Vagina (tissue), 2 donors: ENCODE measurements at places on chromosomes 7 and 10.
A peak's percentile ranks its signal among the peaks of the same experiment; 100 is the strongest.

GRCh38 chr10:61354401-61354975 lies 98.7 kb downstream of the TMEM26 start:
- no peak for DNase-seq
- H3K4me3 ChIP-seq: no peak overlapping the region
- H3K27me3 ChIP-seq: no peaks in the 10 kb centered on the region
- no peak overlapping the region for H3K27ac ChIP-seq
- no peaks in the 10 kb centered on the region for H3K36me3 ChIP-seq
- no peaks in the 10 kb centered on the region for H3K4me1 ChIP-seq

DNA sequence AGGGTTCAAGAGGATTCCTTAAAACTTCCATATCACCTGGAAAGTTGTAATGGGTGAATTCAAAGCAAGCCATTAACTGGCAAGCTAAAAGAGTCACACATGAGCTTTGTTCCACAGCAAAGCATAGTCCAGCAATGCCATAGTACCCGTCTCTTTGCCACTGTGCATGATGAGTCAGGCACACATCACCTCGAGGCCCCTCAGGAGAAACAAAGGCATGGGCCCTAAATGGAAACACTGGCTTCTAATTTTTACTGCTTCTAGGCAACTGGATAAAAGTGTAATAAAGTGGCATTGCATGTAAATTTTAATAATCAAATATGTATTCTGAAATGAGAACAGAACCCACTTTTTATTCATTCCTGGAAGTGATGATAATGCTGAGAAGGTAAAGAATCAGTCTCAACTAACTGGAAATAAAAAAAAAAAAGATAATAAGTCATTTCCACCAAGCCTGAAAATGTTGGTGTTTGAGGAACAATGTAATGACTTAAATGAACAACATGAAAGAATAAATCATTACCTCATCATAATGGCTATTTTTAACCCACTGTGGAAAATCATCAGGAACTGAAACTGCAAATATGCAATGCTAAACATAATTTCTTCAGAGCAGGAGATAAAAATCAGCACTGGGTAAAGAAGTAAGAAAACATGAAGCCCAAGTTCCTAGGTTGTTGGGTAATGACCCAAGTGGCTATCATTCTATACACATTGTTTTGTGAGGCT lies 104.9 kb downstream of the CDK6 start:
- no peak overlapping the region for H3K27ac ChIP-seq
- H3K36me3 ChIP-seq: no peaks in the 10 kb centered on the region

GRCh38 chr7:108421720-108422331 lies 34.4 kb downstream of the NRCAM start:
- H3K4me3 ChIP-seq: no peak overlapping the region
- H3K4me1 ChIP-seq: no peaks in the 10 kb centered on the region
- H3K27ac ChIP-seq: no peak overlapping the region
- H3K36me3 ChIP-seq: no peaks in the 10 kb centered on the region
- H3K27me3 ChIP-seq: no peaks in the 10 kb centered on the region
- DNase-seq: no peak

DNA sequence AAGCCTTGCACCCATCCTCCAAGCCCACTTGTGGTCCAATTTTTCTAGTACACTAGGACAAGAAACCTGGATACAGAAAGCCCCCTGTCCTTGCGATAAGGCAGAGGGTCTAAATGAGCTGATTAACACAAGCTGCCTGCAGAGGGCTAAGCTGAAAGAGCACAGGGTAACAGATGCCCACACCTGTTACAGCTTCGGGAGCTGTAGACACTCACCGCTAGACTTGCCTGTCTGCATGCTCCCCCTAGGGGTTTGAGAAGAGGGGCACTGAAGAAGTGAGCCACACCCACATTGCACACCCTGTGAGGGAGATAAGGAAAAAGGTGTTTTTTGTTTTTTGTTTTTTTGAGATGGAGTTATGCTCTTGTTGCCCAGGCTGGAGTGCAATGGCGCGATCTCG lies 386.5 kb upstream of the AUTS2 start:
- no peak for DNase-seq
- no peaks in the 10 kb centered on the region for H3K27me3 ChIP-seq
- no peaks in the 10 kb centered on the region for H3K36me3 ChIP-seq

DNA sequence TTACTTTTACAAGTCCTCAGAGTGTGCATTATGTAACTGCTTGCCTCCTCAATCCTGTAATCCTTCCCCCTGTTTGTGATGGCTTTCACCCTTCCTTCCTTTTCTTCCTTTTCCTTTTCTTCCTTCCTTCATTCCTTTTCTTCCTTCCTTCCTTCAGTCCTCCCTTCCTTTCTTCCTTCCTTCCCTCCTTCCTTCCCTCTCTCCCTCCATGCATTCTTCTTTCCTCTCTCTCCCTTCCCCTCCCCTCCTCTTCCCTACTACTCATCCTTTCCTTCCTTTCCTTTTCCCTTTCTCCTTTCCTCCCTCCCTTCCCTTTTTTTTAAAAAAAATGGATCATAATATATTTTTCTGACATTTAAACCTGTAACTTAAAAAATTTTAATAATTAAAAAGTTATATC lies 22.2 kb upstream of the ABCA13 start:
- H3K36me3 ChIP-seq: no peaks in the 10 kb centered on the region
- no peak overlapping the region for H3K27ac ChIP-seq
- no peak overlapping the region for H3K4me3 ChIP-seq

GRCh38 chr7:76220185-76221057 lies 18.7 kb downstream of the SRRM3 start:
- no peaks in the 10 kb centered on the region for H3K36me3 ChIP-seq
- H3K27ac ChIP-seq: no peak overlapping the region
- no peaks in the 10 kb centered on the region for H3K4me1 ChIP-seq
- H3K27me3 ChIP-seq: no peaks in the 10 kb centered on the region

GRCh38 chr7:28808796-28809533 lies 149.2 kb downstream of the TRIL start:
- H3K27ac ChIP-seq: no peak overlapping the region
- H3K36me3 ChIP-seq: no peaks in the 10 kb centered on the region
- no peaks in the 10 kb centered on the region for H3K27me3 ChIP-seq
- H3K4me1 ChIP-seq: no peaks in the 10 kb centered on the region
- H3K4me3 ChIP-seq: no peak overlapping the region
- no peak for DNase-seq

DNA sequence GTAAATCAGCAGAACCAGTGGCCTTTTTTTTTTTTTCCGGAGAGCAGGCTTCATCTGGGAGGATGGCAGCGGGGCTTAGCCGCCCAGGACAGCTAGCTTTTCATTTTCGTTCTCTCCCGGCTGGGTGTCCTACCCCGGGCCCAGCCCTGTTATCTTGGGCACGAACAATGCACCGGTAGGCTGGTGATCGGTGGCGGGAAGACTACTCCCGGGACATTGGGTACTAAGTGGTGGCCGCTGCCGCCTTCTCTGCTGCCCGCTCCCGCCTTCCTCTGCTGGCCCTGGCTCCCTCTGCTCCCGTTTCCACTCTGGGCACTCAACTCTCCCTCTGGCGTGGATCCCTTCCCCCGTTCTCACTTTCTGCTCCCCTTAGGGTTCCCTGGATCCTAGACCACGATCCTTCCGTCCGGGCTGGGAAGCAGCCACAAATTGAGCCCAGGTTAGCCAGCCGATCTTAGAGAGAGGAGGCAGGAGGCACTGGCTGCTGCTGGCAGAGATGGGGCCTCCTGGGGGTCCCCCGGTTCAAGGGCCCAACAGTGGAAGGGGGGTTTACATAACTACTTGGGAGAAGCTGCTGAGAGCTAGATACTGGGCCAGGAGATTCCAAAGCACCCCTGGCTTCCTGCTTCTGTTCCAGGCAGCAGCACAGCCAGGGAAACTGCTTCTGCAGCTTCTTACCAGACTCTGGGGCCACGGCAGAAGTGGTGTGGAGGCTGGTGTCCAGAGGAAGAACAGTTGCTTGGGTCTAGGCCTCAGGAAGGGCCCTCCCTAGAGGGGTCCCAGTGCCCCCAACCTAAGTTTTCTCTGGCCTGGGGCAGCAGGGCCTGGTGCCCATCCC lies 1.8 kb downstream of the TLX1 start:
- peaks cover 29% of the 10 kb centered on the region for H3K4me1 ChIP-seq
- peaks cover 17% of the 10 kb centered on the region for H3K27me3 ChIP-seq
- H3K36me3 ChIP-seq: no peaks in the 10 kb centered on the region
- H3K4me3 ChIP-seq: no peak overlapping the region
- DNase-seq: peak; percentile 95

- DNase-seq: no peak
- peak overlapping the region; percentile 59 for H3K27ac ChIP-seq
- peaks cover 7% of the 10 kb centered on the region for H3K4me1 ChIP-seq
- no peaks in the 10 kb centered on the region for H3K36me3 ChIP-seq
Observed at GRCh38 chr7:3922175-3922635, 621.2 kb downstream of the SDK1 start.

- H3K4me3 ChIP-seq: no peak overlapping the region
- H3K27me3 ChIP-seq: no peaks in the 10 kb centered on the region
- H3K27ac ChIP-seq: no peak overlapping the region
Observed at GRCh38 chr10:13643016-13643415, 56.3 kb downstream of the PRPF18 start.

- no peaks in the 10 kb centered on the region for H3K36me3 ChIP-seq
- H3K27me3 ChIP-seq: no peaks in the 10 kb centered on the region
- DNase-seq: no peak
- H3K4me1 ChIP-seq: no peaks in the 10 kb centered on the region
Observed at GRCh38 chr7:117489911-117490310, 10.1 kb downstream of the CFTR start.

DNA sequence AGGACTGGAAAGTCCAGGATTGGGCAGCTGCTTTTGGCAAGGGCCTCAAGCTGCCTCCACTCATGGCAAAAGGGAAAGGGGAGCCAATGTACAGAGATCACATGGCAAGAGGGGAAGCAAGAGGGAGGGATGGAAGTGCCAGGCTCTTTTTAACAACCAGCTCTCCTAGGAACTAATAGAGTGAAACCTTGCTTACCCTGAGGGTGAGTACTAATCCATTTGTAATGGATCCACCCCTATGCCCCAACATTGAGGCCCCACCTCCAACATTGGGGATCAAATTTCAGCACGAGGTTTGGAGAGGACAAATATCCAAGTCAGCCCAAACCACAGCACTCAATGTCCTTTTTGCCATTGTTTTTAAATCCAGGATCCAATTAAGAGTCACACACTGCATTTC lies 12.5 kb downstream of the HABP2 start:
- no peaks in the 10 kb centered on the region for H3K27me3 ChIP-seq
- no peaks in the 10 kb centered on the region for H3K4me1 ChIP-seq
- no peak for DNase-seq
- H3K36me3 ChIP-seq: no peaks in the 10 kb centered on the region

DNA sequence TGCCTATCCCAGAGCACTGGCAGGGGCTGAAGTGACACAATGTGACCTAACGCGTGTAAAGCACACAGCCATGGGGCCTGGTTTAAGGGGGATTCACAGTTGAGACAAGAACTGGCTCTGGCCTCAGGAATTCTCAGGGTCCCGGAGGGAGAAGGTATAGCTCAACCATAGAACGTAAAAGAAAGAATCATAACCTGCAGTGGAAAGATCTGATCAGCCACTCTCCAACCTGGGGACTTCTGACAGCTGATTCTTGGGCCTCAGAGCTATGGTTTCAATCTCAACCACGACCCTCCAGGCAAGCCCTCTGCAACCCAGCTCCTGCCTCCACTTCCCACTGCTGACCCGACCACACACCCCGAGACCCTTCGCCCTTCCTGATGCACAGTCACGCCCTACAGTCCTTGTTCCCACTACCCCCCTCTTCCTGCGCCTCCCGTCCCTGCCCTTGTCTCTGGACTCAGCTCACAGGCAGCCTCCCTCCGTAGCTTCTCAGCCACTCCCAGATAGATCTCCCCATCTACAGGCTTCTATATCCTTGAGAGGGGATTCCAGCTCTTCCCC lies 245.2 kb downstream of the BUB3 start:
- DNase-seq: peak; percentile 31
- no peaks in the 10 kb centered on the region for H3K4me1 ChIP-seq
- no peak overlapping the region for H3K4me3 ChIP-seq
- no peak overlapping the region for H3K27ac ChIP-seq

DNA sequence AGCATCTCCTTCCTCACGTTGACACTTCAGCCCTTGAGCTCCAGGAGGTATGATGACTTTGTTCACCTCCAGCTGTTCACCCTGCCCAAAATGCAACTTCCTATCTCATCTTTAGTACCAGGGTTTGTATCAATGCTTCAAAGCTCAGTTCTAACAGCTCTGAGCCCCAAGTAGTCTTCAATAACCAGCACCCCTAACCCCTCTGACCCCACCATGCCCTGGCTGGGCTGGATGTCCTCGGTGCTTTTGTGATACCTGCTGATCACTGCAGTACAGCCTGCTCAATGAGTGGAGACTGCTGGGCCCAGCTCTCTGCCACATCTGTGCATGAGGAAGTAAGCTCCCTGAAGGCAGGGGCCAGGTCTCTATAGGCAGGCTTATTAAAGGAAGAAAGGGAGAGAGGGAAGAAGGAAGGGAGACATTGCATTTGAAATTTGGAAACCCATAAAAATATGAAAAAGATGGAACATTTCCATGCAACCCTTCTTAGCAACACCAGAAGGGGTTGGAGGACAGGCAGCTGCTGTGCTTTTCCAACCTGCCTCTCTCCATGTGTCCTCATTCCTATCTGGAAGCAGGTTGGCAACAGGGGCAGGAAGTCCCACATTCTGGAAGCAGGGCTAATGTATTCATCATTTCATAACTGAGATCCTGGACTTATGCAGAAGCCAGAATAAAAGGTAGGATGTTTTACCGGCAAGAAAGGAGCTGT lies 756.1 kb downstream of the GRID1 start:
- H3K36me3 ChIP-seq: no peaks in the 10 kb centered on the region
- H3K4me1 ChIP-seq: peaks cover 2% of the 10 kb centered on the region

GRCh38 chr7:134856091-134856490 lies 76.7 kb downstream of the CALD1 start:
- H3K27me3 ChIP-seq: no peaks in the 10 kb centered on the region
- no peaks in the 10 kb centered on the region for H3K36me3 ChIP-seq
- peaks cover 59% of the 10 kb centered on the region for H3K4me1 ChIP-seq
- no peak for DNase-seq

- no peaks in the 10 kb centered on the region for H3K27me3 ChIP-seq
- H3K36me3 ChIP-seq: no peaks in the 10 kb centered on the region
- H3K4me3 ChIP-seq: no peak overlapping the region
- DNase-seq: no peak
- no peak overlapping the region for H3K27ac ChIP-seq
Observed at GRCh38 chr10:78148961-78149612, 115.4 kb downstream of the RPS24 start.
